Epithelial cell of prostate (primary cell): ENCODE measurements at places on chromosomes 1 and 21.

DNA sequence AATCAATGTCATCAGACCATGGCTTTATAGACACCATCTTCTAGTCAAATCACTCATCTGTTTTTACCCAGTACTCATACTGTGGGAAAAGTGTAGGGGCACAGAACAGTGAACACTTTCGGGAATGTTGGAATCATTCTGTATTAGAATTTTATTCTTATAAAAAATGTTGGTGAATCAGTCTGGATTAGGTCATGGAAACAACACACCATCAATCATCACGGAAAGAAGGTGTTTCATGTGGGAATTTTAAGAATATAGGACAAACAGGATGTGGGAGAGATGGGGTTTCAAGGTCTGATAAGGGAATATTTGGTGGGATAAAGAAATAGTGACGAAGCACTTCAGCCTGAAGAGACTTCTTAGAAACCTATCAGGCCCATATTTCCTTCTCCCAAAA, 17.3 kb downstream of the GBP1 start:
- no peak for DNase-seq

DNA sequence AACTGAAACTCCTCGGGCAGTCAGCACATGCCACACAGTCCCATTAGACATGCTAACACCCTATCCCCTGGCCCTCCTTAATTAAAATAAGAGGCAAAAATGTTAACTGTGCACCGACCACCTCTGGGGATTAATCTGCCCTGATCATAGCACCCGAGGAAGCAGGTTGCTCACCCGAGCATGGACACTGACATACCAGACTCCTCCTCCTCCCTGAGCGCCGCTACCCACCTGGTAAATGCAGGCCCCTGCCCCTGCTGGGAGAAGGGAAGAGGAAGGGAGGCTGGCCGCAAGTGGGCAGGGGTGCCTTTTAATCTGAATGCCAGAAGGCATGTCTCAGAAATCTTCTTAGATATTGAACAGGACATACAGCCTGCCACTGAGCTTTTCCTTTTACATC, 360.9 kb downstream of the RRAGC start:
- no peak for DNase-seq

- no peak for DNase-seq
Measured at GRCh38 chr1:203873094-203873493, 11.7 kb downstream of the SNRPE start.

DNA sequence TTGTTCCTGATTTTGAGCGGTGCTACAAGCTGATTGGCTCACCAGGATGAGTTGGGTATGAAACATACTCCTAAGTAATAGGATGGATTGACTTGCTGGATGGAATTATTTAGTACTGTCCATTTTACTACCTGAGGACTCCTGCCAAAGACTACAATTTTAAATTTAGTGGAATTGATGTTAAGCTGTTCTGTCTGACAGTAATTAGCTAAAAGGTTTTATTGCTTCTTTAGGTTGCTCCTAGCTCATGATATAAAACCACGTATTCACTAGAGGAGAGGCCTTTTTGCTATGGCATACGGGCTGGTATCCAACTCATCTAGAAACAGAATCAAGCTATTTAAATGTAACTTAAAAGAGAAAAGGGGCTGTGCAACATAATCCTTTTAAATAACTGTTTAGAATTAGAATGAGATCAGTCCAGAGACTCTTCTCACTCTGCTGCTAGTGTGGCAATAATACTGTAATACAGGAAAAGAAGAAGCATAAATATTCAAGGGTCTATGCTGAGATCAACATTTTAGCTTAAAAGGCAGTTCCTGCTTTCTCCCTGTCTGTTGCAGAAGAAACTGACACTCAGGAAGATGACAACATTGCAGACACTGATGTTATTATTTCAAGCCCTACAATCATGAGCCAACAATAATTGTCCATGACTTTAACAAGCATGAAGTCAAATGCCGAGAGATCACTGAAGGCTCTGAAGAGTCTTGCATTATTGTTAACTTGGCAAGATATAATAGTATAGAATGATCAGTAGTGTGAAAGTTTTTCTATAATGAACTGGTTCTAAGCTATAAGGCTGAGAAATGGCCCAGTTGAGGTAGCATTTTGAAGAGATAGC, 258.7 kb upstream of the ADGRL4 start:
- no peak for DNase-seq

DNA sequence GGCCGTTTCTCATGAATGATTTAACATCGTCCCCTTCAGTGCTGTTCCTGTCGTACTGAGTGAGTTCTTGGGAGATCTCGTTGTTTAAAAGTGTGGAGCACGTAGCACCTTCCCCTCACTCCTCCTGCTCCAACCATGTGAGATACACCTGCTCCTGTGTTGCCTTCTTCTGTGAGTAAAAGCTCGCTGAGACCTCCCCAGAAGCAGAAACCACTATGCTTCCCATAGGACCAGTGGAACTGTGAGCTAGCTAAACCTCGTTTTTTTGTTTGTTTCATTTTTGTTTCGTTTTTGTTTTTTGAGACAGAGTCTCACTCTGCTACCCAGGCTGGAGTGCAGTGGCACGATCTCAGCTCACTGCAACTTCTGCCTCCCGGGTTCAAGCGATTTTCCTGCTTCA, 198.6 kb downstream of the NCAM2 start:
- no peak for DNase-seq

GRCh38 chr1:74964508-74965102, 169.6 kb upstream of the LHX8 start:
- no peak for DNase-seq

- DNase-seq, result no peak
Measured at GRCh38 chr1:59831529-59831928, 16.8 kb downstream of the HOOK1 start.

- DNase-seq, result no peak
Measured at GRCh38 chr1:226185141-226186036, 1.2 kb downstream of the ACBD3 start.

GRCh38 chr1:46190539-46190938, 7.7 kb downstream of the POMGNT1 start:
- DNase-seq, result no peak

GRCh38 chr1:89578151-89578550, 53.5 kb downstream of the LRRC8B start:
- no peak for DNase-seq

DNA sequence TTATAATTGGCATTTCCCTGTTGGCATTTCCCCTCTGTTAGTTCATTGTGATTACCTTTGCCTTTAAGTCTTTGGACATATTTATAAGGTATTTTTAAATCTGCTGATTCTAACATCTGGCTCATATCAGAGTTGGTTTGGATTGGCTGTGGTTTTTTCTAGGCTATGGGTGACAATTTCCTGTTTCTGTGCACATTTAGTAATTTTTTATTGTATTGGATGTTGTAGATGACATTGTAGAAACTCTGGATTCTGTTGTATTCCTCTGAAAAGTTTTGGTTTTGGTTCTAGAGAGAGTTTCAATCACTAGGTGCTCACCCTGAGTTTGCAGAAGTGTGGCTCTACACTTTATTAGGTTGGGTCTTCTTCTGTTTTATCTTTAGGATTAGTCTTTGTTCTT, 110.1 kb upstream of the ARHGEF16 start:
- DNase-seq, result no peak

- DNase-seq, result no peak
Measured at GRCh38 chr1:197910120-197910991, 6.8 kb upstream of the LHX9 start.

- DNase-seq, result no peak
Measured at GRCh38 chr1:12475530-12475934, 142.5 kb downstream of the DHRS3 start.

DNA sequence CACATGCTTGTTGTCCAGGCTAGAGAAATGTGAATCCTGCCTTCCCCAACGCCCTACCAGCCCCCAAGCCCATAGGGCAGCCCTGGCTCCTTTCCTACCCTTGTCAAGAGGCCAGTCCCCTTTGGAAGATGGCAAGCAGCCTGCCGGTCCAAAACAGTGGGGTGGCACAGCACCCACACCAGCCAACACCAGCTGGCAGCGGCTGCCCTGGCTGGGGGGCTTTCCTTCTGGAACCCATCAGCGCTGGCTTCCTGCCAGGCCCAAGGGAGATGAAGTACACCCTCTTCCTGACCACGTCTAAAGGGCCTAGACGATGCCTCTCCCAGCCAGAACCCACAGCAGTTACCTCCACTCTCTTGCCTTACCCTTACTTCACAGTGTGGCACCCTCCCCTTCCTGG, 24.2 kb downstream of the KCNN3 start:
- no peak for DNase-seq

DNA sequence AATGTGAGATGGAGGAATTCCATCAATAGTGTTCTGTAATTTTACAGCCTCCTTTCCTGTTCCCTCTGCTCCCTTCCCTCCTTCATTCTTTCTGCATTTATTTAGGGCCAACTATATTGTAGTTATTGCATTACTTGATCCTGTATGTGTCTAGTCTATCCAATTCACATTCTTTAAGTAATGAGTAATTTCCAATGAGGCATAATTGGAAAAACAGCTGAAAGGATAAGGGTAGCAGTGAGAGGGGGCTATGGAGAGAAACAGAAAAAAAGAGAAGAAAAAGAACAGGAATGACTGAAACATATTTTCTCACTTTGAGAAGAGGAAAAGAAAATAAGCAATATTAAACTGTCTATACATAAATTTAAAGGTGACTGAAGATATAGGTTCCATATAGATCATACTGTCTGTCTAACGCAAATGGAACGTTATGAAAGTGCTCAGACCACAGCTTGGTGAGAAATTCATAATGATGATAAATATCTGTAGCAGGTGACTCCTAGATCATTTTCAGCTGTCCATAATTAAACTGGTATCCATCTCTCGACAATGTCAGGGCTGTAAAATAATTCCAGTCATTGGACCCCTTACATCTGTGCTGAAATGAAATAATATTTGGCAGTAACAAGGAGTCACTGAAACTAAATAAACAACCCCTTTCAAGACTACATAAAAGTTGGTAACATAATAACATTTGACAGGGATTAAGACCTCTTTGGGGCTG, 61.8 kb downstream of the SPAG17 start:
- no peak for DNase-seq
